Panc1 (cell line): ENCODE measurements at places on chromosomes 1 and 21. TPM values are rescaled to one million over a fixed set of nuclear protein-coding genes. Genes with fewer than 3 reads are reported as not detected.

DNA sequence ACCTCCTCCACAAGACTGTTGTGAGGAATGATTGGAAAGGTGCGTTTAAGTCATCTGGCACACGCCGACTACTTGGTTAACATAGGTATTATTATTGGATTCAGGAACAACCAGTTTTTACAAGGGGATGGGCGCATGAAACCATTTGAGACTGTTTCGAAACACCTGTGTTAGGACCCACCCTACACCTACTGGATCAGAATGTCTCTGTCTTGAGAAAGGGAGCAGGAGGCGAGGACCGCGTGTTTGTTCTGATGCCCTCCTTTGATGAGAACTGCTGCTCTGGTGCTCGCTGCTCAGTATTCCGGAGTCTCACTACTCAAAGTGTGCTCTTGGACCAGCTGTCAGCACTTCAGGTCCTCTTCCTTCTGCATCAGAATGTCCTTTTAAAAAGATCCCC lies 7.3 kb downstream of the H6PD start:
- DNase-seq: no peak
- H3K4me3 ChIP-seq: no peak overlapping the region
- H3K36me3 ChIP-seq: no peaks in the 10 kb centered on the region
- H3K4me1 ChIP-seq: 0 out of 2 replicates have a peak, but pooled peaks cover 2% of the 10 kb centered on the region
- no peak overlapping the region for H3K27ac ChIP-seq

DNA sequence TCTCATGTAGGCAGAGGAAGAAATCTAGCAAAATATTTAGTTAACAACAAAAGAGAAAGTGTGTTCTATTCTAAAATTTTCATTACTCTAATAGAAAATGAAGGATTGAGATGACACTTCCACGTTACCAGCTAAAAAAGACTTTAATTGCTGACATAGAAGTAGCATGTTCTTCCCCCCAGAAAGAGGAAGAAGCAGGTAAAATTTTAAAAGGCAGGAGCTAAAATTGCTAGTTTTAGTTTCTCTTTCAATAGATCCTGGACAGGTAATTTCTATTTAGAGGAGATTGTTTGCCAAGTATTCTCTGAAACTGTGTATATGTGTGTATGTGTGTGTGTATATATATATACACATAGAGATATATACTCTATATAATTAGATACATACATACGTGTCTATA lies 248.1 kb upstream of the FMN2 start:
- no peak for DNase-seq
- H3K27me3 ChIP-seq: no peaks in the 10 kb centered on the region
- no peak overlapping the region for H3K4me3 ChIP-seq
- H3K27ac ChIP-seq: no peak overlapping the region
- no peaks in the 10 kb centered on the region for H3K4me1 ChIP-seq

DNA sequence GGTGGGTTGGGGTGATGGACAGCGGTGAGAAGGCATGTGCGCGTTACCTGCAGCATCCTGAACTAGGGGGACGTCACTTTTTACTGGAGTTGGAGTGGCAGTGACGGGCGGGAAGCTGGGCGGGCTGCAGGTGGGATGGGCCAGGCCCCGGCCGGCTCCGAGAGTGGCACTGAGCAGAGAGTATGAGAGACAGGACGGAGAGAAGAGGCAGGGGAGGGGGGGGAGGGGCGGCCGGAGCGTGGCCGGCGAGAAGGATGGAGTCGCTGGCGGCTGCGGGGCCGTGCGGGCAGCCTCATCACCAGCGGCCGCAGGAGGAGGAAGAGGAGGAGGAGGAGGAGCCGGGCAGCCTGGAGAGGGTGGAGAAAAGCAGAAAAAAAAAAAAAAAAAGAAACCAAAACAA lies 154.5 kb downstream of the CASZ1 start:
- no peak overlapping the region for H3K4me3 ChIP-seq
- 0 out of 2 replicates have a peak, but pooled peaks cover 3% of the 10 kb centered on the region for H3K4me1 ChIP-seq
- no peaks in the 10 kb centered on the region for H3K36me3 ChIP-seq
- H3K27me3 ChIP-seq: no peaks in the 10 kb centered on the region
- no peak overlapping the region for H3K27ac ChIP-seq
- no peak for DNase-seq

DNA sequence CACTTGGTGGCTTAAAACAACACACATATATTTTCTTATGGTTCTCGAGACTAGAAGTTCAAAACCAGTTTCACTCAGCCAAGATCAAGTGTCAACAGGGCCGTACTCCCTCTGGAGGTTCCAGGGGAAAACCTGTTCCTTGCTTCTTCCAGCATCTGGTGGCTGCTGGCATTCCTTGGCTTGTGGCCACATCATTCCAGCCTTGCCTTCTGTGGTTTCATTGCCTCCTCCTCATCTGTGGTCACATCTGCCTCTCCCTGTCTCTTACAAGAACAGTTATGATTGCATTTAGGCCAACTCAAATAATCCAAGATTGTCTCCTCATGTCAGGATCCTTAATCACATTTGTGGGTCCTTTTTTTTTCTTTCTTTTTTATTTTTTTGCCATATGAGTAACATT lies 240.7 kb upstream of the HOOK1 start:
- no peaks in the 10 kb centered on the region for H3K27me3 ChIP-seq
- H3K36me3 ChIP-seq: no peaks in the 10 kb centered on the region
- no peaks in the 10 kb centered on the region for H3K4me1 ChIP-seq
- no peak overlapping the region for H3K27ac ChIP-seq
- H3K4me3 ChIP-seq: no peak overlapping the region

DNA sequence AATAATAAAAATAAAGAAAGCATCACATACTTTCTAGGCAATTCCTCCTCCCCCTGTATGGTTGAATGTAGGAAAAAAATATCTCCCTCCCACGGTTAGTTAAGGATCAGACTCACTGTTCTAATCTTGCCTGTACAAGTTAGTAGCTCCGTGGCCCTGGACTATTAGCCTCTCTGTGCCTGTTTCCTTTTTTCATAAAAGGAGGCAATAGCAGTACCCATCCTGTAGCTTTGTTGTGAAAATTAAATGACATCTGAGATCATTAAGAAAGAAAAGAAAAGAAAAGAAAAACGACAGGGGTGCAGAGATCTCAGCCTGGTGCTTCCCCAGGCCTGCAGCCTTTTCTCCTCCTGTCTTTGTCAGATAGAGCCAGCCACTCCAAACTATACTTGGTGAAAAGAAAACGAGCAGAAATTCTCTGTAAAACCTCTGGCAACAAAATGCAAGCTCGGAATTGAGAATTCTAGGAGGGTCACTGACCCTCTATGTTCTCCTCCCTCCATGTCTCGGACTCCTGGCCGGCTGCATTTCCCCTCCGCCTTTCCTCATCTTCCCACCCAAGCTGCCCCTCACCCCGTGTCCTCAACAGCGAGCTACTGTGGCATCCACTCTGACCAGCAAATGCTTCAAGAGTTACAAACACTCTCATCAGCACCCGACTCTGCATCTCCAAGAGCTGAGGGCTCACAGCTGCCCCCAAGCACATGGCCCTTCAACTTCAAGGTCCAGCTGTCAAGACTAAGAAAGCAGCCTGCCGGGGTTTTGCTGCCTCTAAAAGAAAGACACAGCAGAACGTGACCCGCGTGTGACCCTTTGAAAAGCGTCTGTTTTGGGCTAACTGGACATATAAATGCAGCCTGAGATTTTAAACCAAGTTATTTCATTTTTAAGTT lies 13.6 kb downstream of the RIPK4 start:
- DNase-seq: no peak
- H3K27ac ChIP-seq: peak overlapping the region; percentile 94
- H3K36me3 ChIP-seq: peaks cover 9% of the 10 kb centered on the region
- H3K27me3 ChIP-seq: no peaks in the 10 kb centered on the region
- H3K4me1 ChIP-seq: peaks cover 91% of the 10 kb centered on the region
- 0 out of 2 replicates have a peak overlapping the region, but pooled peaks have one; percentile 26 for H3K4me3 ChIP-seq

GRCh38 chr21:46385846-46386733 lies 62.1 kb downstream of the PCNT start:
- H3K4me1 ChIP-seq: no peaks in the 10 kb centered on the region
- no peaks in the 10 kb centered on the region for H3K36me3 ChIP-seq
- no peak overlapping the region for H3K27ac ChIP-seq
- H3K4me3 ChIP-seq: no peak overlapping the region
- no peak for DNase-seq
- no peaks in the 10 kb centered on the region for H3K27me3 ChIP-seq

GRCh38 chr1:25906644-25907300 lies 553 bp upstream of the STMN1 start:
- no peak for DNase-seq
- H3K4me1 ChIP-seq: peaks cover 16% of the 10 kb centered on the region
- peaks cover 24% of the 10 kb centered on the region for H3K36me3 ChIP-seq
- peak overlapping the region; percentile 60 for H3K4me3 ChIP-seq
- H3K27ac ChIP-seq: peak overlapping the region; percentile 75

The ZBTB18 gene
- 9.9 TPM for total RNA-seq

The SEMA4A gene
- total RNA-seq: 0.21 TPM

The SYPL2 gene
- 0.74 TPM for total RNA-seq

The CKS1B gene
- total RNA-seq: 212 TPM

The BRDT gene
- not detected for total RNA-seq
